Fibroblast of skin of scalp (primary cell): ENCODE measurements at places on chromosomes 7 and 10.
A peak's percentile ranks its signal among the peaks of the same experiment; 100 is the strongest.

GRCh38 chr10:91745090-91745831 is 53.0 kb upstream of the TNKS2 start:
- DNase-seq = peak; percentile 22

DNA sequence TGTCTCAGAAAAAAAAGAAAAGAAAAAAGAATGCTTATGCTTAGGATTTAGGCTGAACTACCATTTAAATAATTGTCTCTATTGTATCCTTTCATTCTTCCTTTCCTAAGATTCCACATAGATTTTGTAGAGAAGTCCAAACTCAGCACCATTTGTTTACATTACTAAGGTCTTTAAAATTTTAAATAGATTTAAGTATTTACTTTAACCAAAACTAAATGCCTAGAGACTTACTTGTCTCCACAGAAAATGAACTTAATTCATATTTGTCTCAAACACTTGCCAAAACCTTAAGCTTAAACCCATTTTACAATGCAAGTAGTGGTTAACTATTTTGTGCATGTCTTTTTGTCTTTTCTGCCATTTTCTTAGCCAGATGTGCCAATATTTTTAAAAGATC is 54.1 kb upstream of the ABI1 start:
- no peak for DNase-seq

DNA sequence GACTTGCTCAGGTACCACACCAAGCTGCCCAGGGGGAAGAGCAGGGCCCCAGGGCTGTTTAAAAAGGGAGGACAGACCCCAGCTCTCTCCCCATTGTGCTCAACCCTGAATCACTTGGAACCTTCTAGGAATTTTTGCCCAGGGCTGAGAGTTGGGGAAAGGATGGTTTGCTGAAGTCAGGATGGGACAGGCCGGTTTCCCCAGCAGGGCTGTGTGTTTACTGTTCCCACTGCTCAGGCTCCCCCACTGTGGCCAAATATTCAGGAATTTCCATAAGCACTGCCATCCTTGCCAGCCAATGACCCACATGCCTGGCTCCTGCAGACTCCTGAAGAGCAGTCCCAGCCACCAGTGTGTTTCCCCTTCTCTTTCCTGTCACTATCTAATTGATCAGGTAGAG is 120.7 kb downstream of the WDFY4 start:
- DNase-seq = no peak

GRCh38 chr10:125333769-125334168 is 173.4 kb upstream of the CTBP2 start:
- DNase-seq = no peak

DNA sequence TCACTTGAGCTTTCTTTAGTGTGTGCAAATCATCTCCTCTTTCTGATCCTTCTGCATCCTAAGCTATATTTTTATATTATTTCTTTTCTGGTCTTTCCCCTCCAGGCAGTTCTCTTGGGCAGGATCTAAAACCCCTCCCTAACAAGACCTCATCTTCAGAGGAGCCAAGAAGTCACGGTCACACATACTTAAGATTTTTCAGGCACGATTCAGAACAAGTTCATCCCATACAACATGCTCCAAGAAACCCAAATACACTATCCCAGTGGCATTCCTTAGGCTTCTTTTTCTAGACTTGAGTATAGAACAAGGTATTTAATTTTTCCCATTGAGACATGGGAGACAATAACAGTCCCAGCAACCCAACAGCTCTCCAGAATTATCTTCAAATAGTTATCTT is 1251.5 kb downstream of the DNAJB9 start:
- DNase-seq = peak; percentile 56

- no peak for DNase-seq
Measured at GRCh38 chr7:69608878-69609277, 10.6 kb downstream of the AUTS2 start.

GRCh38 chr7:144818511-144818910 is 17.3 kb downstream of the TPK1 start:
- DNase-seq = peak; percentile 13

DNA sequence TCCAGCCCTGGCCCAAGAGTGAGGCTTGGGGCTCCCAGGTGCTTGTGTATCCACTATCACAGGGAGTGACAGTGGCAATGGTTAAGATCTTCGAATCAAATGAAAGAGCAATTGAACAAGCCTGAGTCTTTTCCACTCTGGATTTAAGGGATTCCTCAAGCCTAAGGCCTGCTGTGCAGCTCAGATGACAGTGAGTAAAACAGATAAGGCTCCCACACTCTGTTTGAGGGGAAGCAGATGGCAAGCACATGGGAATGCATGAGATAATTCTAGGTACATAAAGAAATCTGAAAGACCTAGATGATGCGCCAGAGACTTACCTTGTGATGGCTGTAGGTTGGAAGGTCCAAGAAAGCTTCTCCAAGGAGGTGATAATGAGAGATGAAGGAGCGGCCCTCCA is 95.0 kb downstream of the LRRC18 start:
- DNase-seq = no peak

DNA sequence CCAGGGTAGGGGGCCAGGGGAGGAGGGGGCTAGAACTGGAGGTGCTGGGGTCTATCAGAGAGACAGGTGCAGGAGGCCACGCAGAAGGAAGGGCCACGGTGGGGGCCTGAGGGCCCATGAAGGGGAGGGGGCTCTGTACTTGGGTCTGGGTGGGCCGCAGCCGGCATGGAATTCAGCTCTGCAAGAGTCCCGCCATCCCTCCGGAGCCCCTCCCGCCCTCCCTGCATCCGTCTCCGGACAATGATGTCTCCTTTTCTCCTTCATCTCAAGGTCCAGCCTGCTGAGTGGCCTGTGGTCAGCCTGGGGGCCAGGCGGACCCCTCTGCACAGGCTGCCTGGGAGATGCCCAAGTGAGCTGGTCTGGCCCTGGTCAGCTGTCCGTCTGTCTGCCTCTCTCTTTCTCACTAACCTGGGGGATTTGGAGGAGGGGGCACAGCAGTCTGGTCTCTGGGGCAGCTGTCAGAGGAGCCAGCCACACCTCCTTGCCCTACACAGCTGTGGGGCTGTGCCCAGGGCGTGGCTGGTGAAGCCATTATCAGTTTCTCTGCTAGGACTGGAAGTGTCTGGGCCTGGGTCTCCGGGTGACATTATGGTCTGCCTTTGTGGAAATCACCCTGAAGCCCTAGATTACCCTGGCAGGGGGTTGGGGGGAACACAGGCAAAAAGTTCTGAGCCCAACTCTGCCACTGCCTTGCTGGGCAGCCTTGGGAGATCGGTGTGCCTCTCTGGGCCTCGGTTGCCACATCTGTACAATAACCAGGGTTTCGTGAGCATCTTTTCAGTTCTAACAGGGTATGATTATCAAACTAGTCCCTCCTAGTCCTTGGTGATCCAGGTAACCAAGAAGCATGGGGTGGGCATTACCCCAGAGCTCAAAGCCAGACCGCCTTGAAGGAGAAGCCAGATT is 19.0 kb upstream of the HSPB1 start:
- DNase-seq = no peak

- no peak for DNase-seq
Measured at GRCh38 chr10:78780551-78780961, 288.2 kb upstream of the ZMIZ1 start.

DNA sequence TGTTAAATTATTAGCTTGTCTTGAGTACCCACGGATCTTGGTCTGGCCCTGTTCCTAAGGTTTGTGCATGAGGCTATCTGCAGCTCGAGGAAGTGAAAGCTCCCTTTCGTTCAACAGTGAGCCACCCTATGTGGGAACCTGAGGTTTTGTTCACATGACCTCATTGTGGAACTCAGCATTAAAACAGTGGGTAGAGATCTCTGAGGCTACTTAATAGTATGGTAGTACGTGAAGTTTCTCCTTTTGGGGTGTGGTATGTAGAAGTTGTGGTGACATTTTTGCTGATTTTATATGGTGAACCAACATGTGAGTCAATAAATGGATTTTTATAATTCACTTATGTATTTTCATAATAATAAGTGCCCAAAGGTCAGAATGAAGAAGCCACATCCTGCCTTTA is 252.7 kb upstream of the FERD3L start:
- peak; percentile 38 for DNase-seq

- DNase-seq = no peak
Measured at GRCh38 chr10:34567659-34568253, 247.3 kb downstream of the PARD3 start.

- no peak for DNase-seq
Measured at GRCh38 chr7:86748843-86749719, 105.4 kb downstream of the GRM3 start.

- DNase-seq = no peak
Measured at GRCh38 chr7:25494896-25495295, 266.6 kb upstream of the NPVF start.

DNA sequence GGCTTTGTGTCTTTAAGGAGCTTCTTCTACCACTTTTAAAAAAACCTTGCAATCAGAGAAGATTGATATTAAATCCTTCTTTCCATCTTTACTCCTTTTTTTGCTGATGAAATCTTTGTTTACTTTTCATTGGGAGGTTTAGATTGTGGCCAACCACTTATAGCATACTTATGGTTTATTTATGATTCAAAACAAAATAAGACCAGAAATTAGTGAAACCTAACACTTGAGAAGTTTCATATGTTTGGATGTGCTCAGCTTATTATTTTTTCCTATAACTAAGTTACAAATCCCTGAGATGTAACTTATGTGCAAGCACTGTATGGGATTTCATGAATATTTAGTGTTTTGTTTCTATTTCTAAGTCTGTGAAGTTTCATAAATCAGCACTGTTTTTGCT is 13.5 kb upstream of the PRPS1L1 start:
- no peak for DNase-seq

DNA sequence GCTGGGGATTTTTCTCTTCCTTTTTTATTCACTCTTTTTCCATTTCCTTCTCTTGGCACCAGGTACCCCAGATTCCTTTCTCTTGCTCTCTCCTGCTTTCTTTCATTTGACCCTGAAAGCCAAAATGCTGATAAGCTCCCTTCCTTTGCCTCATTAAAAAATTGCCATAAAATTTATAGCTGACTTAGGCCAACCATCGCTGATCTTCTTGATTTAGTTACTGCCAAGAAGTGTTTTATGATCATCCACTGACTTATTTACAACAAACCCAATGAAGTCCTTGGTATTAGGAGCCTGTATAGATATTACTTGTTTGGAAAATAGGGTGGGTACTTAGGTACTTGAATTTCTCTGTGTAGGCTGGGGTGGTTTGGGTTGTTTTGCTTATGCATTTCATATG is 173.2 kb upstream of the PHYHIPL start:
- DNase-seq = no peak

DNA sequence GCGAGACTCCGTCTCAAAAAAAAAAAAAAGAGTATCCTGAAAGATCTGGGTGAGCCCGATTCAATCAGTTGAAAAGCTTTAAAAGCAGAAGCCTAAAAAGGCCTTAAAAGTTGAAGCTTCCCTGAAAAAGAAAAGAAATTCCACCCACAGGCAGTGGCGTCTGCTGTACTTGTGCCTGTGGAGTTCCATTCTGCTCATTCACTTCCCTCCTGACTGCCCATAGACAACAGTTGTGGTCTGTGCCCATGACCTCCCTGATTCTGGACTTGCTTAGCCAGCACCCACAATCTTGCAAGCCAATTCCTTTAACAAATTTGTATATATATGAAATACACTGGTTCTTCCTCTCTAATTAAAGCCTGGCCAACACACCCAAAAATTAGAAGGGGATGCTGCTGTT is 141.7 kb downstream of the DLG5 start:
- peak; percentile 36 for DNase-seq

DNA sequence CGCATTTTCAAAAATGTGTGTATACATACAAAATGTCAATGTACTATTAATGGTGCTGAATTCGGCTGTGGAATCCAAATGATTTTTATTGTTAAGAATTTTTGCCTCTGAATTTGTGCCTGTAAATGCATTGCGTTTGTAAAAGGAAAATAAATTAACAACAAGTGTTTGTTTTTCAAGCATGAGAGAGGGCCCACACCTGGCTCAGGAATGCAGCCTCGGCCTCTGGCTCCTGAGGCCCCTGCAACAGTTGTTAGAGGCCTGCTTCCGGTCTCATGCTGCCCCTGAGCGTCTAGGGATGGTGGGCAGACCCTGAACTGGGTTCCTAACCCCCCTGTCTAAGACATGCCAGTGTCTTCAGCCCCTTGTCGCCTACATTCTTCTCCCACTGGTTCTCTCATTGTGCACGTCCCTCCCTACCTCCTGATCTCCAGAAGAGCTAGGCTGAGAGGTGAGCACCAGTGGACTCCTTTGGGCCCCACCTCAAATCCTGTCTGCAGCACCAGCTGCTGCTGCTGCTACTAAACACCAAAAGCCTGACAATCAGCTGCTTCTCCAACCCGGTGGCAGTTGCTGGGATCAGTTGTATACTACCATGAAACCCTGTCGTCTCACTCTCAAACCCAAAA is 1.9 kb upstream of the BTBD16 start:
- no peak for DNase-seq

DNA sequence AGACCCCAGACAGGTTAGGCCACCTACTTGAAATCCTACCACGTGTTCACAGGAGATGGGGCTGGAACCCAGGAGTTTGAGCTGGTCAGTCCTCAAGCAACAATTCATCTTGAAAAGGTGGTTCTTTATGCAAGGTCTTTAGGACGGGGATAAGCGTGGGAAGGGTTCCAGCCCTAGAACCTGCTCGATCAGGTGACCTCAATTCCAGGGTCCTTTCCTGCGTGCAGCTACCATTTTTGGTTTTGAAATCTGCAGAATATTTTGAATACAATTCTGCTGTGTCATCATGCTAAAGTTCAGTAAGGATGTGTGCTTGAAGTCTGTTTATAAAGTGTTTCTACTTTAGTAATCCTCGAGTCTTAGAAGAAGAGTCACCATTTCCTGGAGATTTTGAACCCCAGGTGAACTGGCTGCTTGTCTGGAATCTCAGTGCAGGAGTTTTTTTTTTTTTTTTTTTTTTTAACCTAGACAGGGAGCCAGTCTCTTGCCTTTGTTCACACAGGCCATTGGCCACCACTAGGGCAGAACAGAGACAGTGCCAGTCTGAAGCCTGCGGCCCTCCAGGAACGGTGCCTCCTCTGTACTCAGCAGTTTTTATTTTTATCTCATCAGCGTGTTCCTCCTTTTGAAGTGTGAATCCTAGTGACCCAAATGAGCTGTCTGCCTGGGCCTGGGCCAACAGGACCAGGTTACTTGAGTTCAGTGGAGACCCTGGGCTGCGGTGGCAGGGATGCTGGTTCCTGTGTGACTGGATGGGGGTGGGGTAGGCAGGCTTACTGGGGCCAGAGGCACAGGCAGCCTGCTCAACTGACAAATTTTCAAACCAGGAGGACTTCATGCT is 54.6 kb downstream of the EEPD1 start:
- DNase-seq = peak; percentile 71

DNA sequence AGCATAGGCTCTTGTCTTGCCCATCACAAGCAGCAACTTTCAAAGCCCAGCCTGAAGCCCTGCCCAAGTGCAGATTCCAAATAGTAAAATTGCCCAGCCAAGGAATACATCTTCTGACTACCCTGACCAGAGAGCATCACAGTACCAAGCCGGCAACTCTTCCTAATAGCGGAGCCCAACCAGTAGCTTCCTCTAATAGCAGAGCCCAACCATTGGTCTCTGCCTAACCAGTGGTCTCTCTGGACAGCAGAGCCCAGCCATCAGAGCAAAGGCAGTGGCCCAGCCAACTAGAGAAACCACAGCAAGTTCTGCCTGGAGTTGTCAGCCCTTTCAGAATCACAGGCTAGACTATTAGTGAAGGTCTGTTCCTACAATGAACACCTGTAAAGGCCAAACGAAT is 285.6 kb downstream of the HGF start:
- DNase-seq = peak; percentile 98

GRCh38 chr10:490256-490655 is 199.2 kb downstream of the DIP2C start:
- peak; percentile 74 for DNase-seq

- peak; percentile 100 for DNase-seq
Measured at GRCh38 chr10:5889624-5890451, at the start of the genes ANKRD16 and FBH1. ANKRD16 (minus strand) TSS chr10:5889893; CDS start chr10:5889354, 539 bp downstream. FBH1 (plus strand) TSS chr10:5890243; CDS start chr10:5890346, 103 bp downstream.

- no peak for DNase-seq
Measured at GRCh38 chr10:90915766-90916075, 5.2 kb downstream of the ANKRD1 start.
